PC-9 (cell line): ENCODE measurements at places on chromosomes 3 and 15. TPM values are rescaled to one million over a fixed set of nuclear protein-coding genes. Genes with fewer than 3 reads are reported as not detected.

DNA sequence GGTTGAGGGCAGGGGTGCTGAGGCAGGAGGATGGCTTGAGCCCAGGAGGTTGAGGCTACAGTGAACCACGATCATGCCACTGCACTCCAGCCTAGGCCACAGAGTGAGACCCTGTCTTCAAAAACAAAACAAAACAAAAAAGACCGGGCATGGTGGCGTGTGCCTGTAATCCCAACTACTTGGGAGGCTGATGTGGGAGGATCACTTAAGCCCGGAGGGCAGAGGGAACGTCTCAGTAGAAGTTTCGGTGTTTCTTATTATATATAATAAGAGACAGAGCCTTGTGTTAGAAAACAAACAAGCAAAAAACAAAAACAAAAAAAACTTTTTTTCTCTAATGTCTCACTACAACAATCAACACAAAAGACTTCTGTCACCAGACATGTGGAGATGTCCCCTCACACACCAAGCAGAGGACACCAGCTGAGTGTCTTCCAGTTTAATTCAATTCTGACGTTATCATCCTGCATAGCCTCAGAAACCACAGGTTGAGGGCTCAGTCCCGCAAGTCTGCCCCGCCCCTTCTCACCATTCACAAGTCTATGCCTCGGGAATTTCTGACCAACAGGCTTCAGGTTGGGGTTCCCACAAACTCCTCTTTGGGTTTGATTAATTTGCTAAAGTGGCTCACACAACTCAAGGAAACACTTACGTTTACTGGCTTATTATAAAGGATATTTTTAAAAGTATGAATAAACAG lies 24.0 kb upstream of the EIF4A2 start:
- peak; percentile 46 for DNase-seq

GRCh38 chr15:85704720-85705429 lies 89.8 kb downstream of the KLHL25 start:
- no peak for DNase-seq

GRCh38 chr3:29718661-29719065 lies 437.8 kb downstream of the RBMS3 start:
- no peak for DNase-seq

GRCh38 chr15:73607405-73607804 lies 25.8 kb downstream of the NPTN start:
- DNase-seq = no peak

- no peak for DNase-seq
Observed at GRCh38 chr3:119826711-119827608, 45.1 kb downstream of the NR1I2 start.

- DNase-seq = no peak
Observed at GRCh38 chr3:33134026-33134625, 20.3 kb downstream of the CRTAP start.

DNA sequence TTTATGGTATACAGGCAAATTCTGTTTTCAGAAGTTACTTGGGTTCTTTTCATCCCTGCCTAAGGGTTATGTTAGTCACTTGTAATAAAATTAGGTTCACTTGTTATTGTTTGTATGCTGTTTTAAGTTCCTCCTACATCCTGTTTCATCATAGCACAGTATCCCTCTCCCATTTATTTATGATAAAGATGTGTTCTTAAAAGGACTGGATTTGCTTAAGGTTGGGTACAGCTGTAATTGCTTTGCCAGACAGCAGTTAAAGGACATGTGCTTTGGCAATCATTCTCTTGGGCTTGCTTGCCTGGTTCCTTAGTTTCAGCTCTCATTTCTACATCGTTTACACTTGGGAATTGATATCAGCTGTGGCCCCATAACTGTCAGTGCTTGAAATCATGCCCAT lies 11.7 kb downstream of the ATP2C1 start:
- DNase-seq = no peak

GRCh38 chr3:98971169-98971681 lies 69.7 kb upstream of the DCBLD2 start:
- DNase-seq = peak; percentile 11

Gene COL6A5
- not detected in 2 replicates for total RNA-seq

DNA sequence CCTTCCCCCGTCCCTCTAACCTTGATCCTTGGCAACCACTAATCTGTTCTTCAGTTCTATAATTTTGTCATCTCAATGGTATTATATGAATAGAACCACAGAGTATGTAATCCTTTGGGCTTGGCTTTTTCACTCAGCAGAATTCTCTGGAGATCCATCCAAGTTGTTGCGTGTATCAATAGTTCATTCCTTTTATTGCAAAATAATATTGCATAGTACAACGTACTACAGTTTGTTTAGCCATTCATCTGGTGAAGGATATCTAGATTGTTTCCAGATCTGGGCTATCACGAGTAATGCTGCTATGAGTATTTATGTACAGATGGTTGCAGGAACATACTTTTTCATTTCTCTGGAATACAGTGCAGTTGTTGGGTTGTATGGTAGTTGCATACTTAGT lies 76.2 kb downstream of the PLXNA1 start:
- no peak for DNase-seq

Gene SLC28A2
- not detected in 2 replicates for total RNA-seq
